ENCODE measurements at places on chromosomes 7 and 10. TPM values are rescaled to one million over a fixed set of nuclear protein-coding genes. Genes with fewer than 3 reads are reported as not detected.

GARIN1A gene
- total RNA-seq, result 0.92 TPM

CLEC5A gene
- total RNA-seq, result under 0.01 TPM

MEIG1 gene
- total RNA-seq, result not detected

C7orf33 gene
- total RNA-seq, result not detected

Data from diencephalon (tissue), 1 donor.